ENCODE measurements at places on chromosomes 6 and 20. TPM values are rescaled to one million over a fixed set of nuclear protein-coding genes. Genes with fewer than 3 reads are reported as not detected.

Gene IMPG1
- not detected for total RNA-seq

Gene CALHM5
- total RNA-seq = not detected

DNA sequence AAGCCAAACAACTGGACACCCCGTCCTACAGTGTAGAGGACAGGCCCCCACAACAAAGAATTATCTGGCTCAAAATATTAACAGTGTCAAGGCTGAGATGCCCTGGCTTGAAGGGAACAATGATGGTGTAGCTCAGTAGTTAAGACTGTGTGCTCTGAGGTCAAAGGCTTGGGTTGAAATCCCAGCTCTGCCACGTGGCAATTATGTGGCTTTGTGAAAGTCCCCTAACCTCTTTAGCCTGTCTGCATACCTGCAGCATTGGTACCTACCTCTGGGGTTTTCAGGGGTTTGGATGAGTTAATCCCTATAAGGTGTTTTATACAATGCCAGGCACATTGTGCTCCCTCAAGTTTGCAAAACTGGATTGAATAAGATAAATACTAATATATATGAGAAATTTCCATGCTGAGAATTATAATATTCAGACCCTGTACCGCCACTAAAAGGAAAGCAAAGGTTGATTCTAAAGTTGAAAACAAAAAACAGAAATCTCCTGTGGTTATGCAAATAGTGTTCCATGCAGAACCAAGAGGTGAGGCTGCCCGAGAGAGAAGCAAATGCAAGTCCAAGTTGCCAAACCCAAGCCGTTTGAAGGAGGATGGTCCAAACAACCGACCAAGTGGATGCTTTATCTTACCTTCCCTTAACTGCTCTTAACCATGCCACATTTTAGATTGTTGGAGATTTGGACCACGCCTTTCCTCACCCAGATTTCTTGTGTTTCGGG lies 199.8 kb downstream of the NFATC2 start:
- no peaks in the 10 kb centered on the region for H3K36me3 ChIP-seq
- DNase-seq = no peak
- H3K27me3 ChIP-seq = no peaks in the 10 kb centered on the region
- H3K27ac ChIP-seq = no peak overlapping the region
- no peak overlapping the region for H3K4me3 ChIP-seq

GRCh38 chr6:49892280-49892679 lies 25.9 kb upstream of the CRISP1 start:
- H3K27me3 ChIP-seq = no peaks in the 10 kb centered on the region
- no peak overlapping the region for H3K27ac ChIP-seq
- no peak overlapping the region for H3K4me3 ChIP-seq
- H3K4me1 ChIP-seq = no peaks in the 10 kb centered on the region
- no peak for DNase-seq
- no peaks in the 10 kb centered on the region for H3K36me3 ChIP-seq

DNA sequence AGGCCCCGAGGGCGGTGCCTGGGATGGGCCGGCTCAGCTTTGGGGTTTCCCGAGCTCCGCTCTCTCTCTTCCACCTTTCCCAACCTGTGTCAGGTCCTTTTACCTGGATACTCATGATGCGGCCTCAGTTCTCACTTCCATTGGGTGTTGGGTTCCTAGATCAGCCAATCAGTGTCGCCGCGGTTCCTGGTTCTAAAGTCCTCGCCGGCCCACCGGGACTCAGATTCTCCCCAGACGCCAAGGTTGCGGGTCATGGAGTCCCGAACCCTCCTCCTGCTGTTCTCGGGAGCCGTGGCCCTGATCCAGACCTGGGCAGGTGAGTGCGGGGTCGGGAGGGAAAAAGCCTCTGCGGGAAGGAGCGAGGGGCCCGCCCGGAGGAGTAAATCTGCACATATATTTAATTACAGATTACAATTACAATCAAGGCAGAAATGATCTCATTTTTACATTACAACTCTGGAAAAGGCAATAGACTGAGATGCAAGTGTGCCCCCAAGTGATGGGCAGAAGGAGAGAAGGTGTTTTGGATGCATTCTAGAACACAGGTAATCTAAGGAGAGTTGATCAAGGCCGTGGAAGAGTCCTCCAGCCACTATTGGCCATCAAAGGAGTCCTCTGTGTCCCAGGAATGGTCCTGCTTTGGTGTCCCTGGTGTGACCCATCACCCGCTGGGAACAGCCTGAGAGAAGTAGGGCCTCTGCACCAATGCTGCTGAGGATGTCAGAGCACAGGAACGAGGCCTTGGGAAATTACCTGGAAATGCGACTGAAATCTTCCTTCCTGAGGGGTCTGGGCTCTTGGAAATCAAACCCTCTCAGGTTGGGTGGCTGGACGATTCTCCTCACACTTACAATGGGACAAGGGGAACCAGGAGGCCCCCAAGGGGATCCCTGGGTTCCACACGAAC lies 34.7 kb upstream of the MICB start:
- DNase-seq = peak; percentile 96
- peaks cover 11% of the 10 kb centered on the region for H3K4me1 ChIP-seq
- peak overlapping the region; percentile 89 for H3K27ac ChIP-seq
- H3K36me3 ChIP-seq = peaks cover 5% of the 10 kb centered on the region
- no peaks in the 10 kb centered on the region for H3K27me3 ChIP-seq
- peak overlapping the region; percentile 98 for H3K4me3 ChIP-seq
